Uterus (tissue), 4 donors: ENCODE measurements at places on chromosomes 4 and X. TPM values are rescaled to one million over a fixed set of nuclear protein-coding genes. Genes with fewer than 3 reads are reported as not detected.

- no peaks in the 10 kb centered on the region for H3K36me3 ChIP-seq
- H3K4me3 ChIP-seq: no peak overlapping the region
Observed at GRCh38 chr4:1375051-1375721, 28.2 kb downstream of the UVSSA start.

DNA sequence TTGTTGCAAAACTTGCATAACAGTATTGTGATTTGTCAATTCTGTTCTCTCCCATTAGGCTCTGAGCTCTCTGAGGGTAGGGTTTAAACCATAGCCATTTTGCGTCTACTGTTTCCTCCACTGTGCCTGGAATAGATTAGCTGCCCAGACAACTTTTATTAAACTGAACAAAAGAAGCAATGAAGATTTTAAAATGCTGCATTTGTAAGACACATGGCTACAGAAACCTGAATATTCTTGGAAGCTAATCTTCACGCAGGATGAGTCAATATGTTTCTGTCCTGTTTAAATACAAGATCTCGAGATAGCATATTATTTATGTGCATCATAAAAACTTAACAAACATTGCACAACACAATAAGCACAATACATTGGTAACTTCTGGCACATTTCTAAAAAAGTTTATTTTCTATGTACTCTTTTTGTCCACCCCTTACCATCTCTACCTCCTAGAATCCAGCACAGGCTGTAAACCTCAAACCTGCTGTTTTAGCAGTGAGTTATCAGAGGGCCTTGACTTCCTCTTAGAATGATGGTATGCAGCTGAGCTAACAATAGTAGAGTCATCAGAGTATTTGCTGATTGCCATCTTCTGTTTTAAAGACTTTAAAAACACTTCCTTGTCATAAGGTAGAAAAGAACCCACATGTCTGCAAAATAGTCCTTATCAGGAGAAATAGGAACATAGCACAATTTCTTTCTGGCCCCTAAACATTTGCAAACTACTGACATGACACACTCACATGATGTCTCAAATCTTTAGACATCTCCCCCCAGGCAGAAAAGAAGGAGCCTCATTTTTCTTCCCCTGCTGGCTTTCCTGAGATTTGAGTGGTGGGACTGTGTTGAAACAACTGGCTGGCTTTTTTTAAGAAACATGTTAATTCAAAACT, 10.6 kb upstream of the CCNG2 start:
- DNase-seq: no peak
- H3K36me3 ChIP-seq: no peaks in the 10 kb centered on the region

- H3K36me3 ChIP-seq: no peaks in the 10 kb centered on the region
- no peak overlapping the region for H3K4me3 ChIP-seq
- DNase-seq: peak; percentile 37
- H3K27me3 ChIP-seq: no peaks in the 10 kb centered on the region
- peak overlapping the region; percentile 17 for H3K27ac ChIP-seq
Observed at GRCh38 chr4:16524911-16525554, 298.8 kb upstream of the TAPT1 start.

DNA sequence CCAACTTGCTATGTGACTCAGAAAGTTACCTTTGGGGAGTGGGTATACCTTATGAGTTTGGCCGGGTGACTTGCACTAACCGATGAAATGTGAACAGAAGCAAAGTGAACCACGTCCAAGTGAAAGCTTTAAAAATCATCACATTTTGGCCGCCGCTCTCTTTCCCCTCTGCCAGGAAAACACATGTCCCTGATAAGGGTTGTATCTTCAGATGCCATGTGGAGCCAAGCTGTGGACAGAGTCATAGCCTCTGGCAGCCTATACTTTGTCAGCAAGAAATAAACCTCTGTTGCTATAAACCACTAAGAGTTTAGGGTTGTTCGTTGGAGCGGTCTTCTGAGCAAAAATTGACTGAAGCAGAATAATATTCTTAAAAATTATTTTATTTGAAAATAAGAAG, 92.3 kb downstream of the PRDM5 start:
- DNase-seq: no peak
- no peaks in the 10 kb centered on the region for H3K4me1 ChIP-seq
- no peaks in the 10 kb centered on the region for H3K36me3 ChIP-seq
- H3K27ac ChIP-seq: no peak overlapping the region
- no peaks in the 10 kb centered on the region for H3K27me3 ChIP-seq

GRCh38 chr4:15314974-15315373, 112.9 kb upstream of the C1QTNF7 start:
- no peaks in the 10 kb centered on the region for H3K27me3 ChIP-seq
- no peaks in the 10 kb centered on the region for H3K4me1 ChIP-seq
- H3K36me3 ChIP-seq: no peaks in the 10 kb centered on the region
- H3K4me3 ChIP-seq: no peak overlapping the region
- no peak overlapping the region for H3K27ac ChIP-seq
- no peak for DNase-seq

DNA sequence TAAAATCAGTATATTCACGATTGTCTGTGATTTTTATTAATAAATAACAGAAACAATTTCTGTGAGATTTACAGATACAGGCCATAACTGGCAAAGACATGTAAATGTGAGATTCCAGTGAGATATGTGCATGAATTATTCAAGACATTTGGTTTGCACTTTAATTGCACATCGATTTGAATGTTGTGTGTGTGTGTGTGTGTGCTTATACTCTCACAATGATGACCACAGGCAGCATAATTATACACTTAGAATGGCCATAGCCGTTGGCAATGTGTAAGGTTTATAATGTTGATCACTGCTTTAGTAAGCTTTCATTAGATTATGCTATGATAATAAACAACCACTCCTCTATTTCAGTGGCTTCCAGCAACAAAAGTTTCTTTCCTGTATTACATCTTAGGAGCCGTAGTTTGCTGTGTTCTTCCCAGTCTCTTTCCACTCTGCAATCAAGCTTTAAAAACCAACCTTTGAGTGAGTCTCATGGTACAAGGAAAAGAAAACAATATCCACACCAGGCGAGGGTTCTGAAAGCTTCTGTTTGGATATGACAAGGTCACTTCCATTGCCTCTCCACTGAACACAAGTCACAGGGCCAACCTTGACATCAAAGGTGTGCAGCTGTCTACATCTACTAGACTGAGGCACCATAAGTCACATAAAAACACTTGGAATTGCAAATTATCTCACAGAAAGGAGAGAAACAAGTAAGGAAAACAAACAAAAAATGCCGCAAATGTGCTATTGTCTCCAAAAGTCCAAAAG, 897.7 kb downstream of the RAB28 start:
- H3K4me1 ChIP-seq: no peaks in the 10 kb centered on the region
- no peak overlapping the region for H3K4me3 ChIP-seq
- H3K36me3 ChIP-seq: no peaks in the 10 kb centered on the region
- DNase-seq: no peak
- no peaks in the 10 kb centered on the region for H3K27me3 ChIP-seq
- H3K27ac ChIP-seq: no peak overlapping the region

DNA sequence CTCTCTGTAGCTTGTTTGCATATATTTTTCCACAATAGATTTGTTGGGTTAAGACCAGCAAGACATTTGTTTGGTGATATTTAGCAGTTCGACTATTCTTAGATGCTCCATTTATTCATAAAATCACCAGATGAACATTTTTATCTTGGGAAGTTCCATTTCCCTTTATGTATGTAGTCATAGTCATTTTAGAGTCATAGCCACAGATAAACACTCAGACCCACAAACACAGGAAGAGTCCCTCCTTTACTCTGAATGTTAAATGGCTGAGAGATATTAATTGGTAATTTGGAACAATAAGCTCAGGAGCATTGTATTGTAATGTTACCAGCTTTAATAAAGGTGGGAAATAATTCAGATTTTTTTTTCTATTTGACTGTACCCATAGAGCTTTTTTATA, 1608.7 kb downstream of the STIM2 start:
- H3K36me3 ChIP-seq: no peaks in the 10 kb centered on the region
- H3K27me3 ChIP-seq: no peaks in the 10 kb centered on the region
- no peak overlapping the region for H3K27ac ChIP-seq
- no peak for DNase-seq
- no peaks in the 10 kb centered on the region for H3K4me1 ChIP-seq
- no peak overlapping the region for H3K4me3 ChIP-seq

DNA sequence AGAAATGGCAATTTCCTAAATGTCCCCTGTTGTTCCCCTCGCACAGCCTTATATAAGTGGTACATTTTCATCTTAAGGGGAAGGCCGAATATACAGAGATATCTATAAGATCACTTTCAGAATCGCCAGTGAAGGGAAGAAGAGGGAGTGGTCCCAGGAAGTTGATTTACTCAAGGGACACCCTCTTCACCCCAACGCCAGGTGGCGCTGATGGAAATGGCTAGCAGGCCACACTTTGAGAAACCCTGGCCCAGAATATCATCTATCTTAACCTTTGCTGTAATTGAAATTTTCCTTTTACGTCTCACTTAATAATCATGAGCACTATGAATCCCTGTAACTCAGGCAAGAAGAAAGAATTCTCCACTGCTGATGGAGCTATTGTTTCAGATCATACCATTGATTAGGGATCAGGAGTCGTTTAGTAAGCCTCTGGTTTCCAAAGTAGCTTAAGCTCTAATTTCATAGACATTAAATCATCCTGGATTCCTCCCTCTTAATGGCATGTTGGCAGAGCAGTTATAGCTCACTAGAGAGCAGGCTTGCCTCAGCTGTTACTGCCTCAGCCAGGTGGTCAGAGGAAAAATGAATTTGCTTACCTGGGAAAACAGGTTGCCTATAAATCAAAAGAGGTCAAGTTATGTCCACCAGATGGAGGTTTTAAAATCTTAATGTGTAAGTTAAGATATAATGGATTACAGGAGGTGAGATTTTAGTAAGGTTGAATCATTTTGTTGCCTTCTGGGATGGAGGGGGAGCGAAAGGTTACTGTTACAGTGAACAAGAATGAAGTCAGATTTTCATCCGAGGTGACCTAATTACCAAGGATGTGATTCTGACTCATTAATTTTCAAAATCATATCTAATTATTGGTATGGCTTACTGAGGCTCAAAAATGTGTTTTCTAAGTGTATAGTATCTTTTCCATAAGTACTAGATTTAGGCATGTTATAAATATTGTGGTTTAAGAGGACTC, 941.2 kb upstream of the TENM3 start:
- H3K27me3 ChIP-seq: no peaks in the 10 kb centered on the region
- no peaks in the 10 kb centered on the region for H3K4me1 ChIP-seq
- H3K36me3 ChIP-seq: no peaks in the 10 kb centered on the region

GRCh38 chrX:40298572-40299479, 201.1 kb upstream of the BCOR start:
- H3K4me3 ChIP-seq: no peak overlapping the region
- no peaks in the 10 kb centered on the region for H3K27me3 ChIP-seq
- H3K27ac ChIP-seq: peak overlapping the region; percentile 60
- H3K4me1 ChIP-seq: no peaks in the 10 kb centered on the region
- DNase-seq: peak; percentile 24

GRCh38 chrX:49754233-49754857, 58.6 kb upstream of the PAGE1 start:
- H3K4me1 ChIP-seq: no peaks in the 10 kb centered on the region
- H3K36me3 ChIP-seq: no peaks in the 10 kb centered on the region
- H3K4me3 ChIP-seq: no peak overlapping the region
- H3K27me3 ChIP-seq: no peaks in the 10 kb centered on the region

GRCh38 chr4:146072376-146072775, 103.1 kb upstream of the LSM6 start:
- no peak overlapping the region for H3K4me3 ChIP-seq
- H3K27me3 ChIP-seq: no peaks in the 10 kb centered on the region
- no peak overlapping the region for H3K27ac ChIP-seq
- DNase-seq: no peak

DNA sequence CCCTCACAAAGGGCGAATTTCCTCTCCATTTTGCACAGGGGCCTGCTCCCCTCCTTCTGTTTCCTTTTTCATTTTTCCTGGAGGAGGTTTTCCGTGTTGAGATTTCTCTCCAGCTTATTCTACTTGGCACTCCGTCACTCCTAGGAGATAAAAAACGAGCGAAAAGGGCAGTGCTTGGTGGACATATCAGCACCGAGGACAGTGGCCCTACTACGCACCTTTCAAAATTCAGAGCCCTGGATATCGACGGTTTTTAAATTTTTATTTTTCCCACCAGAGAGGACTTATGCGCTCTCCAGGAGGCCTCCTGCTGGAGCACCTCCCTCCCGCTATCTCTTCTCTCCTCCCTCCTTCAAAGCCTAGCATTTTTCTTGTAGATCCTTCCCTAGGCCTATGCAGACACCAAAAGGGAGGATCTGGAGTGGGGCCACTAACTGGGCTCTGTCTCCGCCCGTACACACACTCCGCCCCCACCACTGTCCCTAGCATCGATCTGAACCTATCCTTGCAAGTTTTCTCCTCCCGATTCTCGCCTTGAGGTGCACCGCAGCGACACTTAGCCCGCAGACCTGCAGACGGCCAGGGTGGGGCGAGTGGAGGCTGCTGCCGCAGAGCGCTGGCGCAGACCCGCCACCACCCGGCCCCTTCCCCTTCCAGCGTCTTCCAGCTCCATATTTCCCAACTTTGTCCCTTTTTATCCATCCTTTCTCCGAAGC, 8.5 kb upstream of the TCEAL9 start:
- no peak for DNase-seq
- no peak overlapping the region for H3K4me3 ChIP-seq
- H3K27ac ChIP-seq: no peak overlapping the region
- H3K27me3 ChIP-seq: no peaks in the 10 kb centered on the region
- no peaks in the 10 kb centered on the region for H3K4me1 ChIP-seq

Gene PRR32
- not detected for total RNA-seq

Gene CNGA2
- not detected for total RNA-seq

Gene CYLC1
- total RNA-seq: not detected

Gene TRIM61
- total RNA-seq: 0.27 TPM

Gene MAGEA11
- not detected for total RNA-seq

Gene MTTP
- total RNA-seq: not detected

Gene MORF4L2
- 613 TPM for total RNA-seq

Gene GASK1B
- total RNA-seq: 54.7 TPM

Gene WDR17
- 4.9 TPM for total RNA-seq
